ENCODE measurements at places on chromosomes 7 and 10.

DNA sequence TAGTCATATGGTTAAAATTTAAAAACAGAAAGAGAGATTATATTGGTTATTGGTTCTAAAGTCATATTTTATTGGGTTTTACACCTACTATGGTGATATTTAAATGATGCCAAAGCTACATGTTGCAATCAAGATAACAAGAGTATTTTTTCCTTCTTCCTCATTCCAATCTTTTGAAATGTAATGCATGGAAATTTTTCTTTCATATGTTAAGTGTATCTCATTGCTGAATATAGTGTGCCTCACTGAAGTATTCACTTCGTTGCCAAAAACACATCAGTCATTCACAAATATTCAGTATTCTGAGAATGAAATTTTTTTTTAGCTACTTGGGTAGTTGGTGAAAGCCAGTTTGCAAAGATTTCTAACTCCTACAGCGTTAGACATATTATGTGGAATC lies 19.5 kb downstream of the HDAC9 start:
- no peak for DNase-seq

GRCh38 chr10:59654007-59654406 lies 55.6 kb downstream of the SLC16A9 start:
- no peak for DNase-seq

DNA sequence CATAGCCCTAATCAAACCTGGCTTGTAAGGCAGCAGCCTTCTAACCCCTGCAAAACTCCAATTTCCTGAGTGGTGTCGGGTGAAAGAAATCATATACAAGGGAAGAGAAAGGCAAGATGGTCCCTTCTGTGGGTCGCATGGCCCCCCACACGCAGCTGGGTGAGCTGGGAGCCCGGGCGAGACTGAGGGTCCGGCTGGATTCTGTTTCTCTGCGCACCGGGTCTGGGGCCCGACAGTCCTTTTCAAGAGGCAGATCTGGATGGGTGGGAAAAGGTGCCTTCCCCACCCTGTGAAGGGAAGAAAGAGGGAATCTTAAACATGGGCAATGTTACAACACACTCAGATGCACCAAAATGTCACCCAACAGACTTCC lies 18.5 kb downstream of the WDR86 start:
- no peak for DNase-seq

DNA sequence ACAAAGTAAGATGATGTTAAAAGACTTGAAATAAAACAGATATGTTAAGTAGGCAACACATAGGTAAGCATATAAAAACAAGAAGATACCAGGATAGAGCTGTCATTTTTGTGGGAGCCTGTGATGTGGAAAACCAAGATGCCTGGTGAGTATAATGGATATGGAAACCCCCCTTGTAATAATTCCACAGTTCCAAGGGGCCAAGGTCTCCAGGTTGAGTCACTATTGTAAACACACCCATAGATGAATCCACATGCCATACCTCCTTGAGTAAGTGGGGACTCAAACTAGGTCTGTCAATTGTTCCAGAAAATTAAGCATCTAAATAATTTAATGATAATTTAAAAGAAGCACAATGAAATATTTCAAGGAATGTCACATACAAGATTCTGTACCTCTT lies 15.9 kb downstream of the CAV1 start:
- no peak for DNase-seq

- no peak for DNase-seq
Observed at GRCh38 chr10:45640941-45641340, 31.6 kb downstream of the ZFAND4 start.
